Caki2 (cell line): ENCODE measurements at places on chromosomes 1 and 21.

DNA sequence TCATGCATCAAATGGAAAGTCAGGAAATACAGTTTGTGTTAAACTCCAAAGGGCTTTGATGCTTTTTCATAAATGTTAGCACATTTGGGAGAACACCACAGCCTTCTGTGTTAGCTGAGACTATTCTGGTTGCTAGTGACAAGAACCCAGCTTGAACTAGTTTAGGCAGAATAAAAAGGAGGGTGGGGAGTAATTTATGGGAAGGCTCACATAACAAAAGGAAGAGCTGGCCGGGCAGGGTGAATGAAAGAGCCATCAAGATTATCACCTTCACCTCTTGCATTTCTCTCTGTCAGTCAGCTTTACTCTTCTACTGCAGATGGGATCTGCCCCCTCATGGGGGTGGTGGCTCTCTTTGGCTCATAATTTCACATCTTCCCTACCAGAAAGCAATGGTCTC, 75.4 kb upstream of the VTCN1 start:
- no peak for DNase-seq

DNA sequence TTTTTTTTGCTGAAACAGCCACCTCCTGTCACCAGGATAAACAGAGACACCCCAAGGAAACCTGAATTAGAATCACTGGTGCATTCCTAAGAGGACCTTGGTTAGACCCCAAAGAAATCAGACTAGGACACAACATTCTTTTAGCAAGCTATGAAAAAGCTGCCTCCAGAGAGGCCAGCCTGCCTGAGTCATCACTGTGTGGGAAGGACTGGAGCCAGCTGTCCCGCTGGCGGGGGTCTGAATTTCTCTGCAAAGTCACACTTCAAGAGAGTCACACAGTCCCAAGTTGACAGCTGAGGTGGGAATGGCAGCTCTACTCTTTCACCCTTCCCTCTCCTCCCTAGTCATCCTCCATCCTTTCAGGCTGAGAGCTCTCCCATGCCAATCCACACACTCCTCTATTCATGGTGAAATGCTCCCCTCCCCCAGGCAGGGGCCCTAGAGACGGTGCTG, 405.0 kb upstream of the POU3F1 start:
- peak; percentile 6 for DNase-seq

GRCh38 chr1:186772228-186772627, 56.5 kb upstream of the PLA2G4A start:
- no peak for DNase-seq

DNA sequence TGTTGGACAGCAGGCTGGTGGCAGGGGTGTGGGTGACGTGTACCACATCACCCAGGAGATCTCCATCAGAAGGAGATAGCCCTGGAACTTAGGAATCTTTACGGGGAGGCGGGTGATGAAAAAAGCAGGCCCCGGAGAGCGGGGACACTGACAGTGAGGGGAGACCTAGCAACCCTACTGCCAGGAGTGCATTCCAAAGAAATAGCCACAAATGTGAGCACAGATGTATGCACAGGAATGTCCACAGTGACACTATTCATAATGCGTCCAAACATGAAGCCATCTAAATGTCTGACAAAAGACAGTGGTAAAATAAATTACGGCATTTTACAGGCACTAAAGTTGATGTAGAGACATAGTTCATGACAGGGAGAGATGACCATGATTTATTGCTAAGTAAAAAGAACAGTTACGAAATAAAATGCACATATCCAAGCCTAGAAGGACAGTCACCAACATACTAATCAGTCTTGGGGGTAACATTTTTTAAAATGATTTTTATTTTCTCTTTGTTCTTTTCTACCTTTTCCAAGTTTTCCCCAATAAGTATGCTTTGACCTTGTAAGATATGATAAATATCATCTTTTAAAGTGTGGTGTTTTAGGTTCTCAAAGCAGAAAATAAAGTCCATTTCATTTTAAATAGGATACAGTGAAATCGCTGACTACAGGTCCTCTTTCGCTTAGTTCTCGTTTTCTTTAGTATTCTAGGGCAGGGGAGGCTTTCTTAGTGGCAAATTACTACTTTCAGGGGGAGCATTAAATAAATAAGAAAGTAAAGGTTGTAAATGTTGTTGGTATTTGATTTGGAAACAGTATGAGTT, 21.3 kb downstream of the CD247 start:
- DNase-seq, result no peak

DNA sequence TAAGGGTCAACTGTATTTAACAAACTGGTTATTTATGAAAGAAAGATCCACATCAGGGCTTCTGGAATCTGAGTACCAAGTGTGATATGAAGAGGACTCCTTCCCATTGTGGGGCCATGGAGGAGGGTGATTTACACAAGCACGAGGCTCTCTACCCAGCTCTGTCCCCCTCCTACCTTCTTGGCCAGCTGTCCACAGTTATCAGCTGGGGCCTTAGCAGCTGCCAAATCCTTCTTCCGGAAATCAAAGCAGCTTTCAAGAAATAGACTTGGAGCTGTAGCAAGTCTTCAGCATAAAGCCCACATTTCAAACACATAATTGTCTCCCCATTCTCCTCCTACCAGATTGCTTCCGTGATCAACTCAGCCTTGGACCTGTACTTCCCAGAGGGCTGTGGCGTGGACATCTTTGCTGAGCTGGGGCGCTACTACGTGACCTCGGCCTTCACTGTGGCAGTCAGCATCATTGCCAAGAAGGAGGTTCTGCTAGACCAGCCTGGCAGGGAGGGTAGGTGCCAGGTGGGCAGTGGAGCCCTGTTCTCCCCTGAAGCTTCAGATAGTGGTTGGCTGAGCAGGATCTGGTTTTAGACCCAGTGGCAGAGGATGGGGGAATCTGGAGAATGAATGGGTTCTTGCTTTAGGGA, 15.5 kb downstream of the AZIN2 start:
- DNase-seq, result no peak

DNA sequence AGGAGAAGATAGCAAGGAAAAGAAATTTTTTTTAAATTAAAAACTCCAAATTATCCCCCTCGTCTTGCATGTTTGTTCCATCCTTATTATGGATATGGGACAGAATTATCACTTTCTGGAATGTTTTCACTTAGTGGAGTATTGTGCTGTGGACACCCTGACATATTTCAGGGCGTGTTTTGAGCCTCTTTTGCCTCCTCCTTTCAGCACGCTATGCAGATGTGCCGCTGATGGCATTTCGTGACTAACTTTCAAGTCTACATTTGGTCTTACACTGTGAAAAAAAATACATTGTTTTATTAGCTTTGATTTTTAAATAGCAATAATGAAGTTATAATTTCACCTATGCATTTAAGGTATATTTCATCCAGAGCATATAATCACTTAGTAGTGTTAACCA, 738.7 kb downstream of the LTN1 start:
- DNase-seq, result no peak

DNA sequence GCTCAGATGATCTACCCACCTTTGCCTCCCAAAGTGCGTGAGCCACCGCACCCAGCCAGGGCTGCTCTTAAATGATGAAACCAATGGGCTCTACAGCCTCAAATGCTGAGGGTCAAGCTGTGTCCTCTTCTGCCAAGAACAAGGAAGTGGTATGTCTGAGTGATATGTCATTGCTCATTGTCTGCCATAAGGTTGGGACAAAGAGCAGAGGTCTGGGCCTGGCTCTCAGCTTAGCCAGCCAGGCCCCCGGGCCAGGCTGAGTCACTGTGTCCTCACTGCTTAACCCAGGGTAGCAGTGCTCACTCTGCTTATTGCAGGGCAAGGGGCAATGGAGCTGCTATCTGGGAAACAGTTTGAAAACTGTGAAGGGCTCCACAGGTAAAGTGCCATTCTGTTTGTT, 8.3 kb upstream of the ETS2 start:
- peak; percentile 73 for DNase-seq

GRCh38 chr1:53273526-53273925, 35.2 kb upstream of the MAGOH start:
- DNase-seq, result no peak

GRCh38 chr1:224710196-224710595, 94.1 kb downstream of the CNIH3 start:
- DNase-seq, result no peak

GRCh38 chr1:53919675-53920066, 25.7 kb downstream of the DIO1 start:
- DNase-seq, result peak; percentile 34

- DNase-seq, result no peak
Measured at GRCh38 chr1:165376811-165377311, 20.3 kb upstream of the LMX1A start.

GRCh38 chr1:93056214-93056613, 22.9 kb upstream of the MTF2 start:
- DNase-seq, result no peak

GRCh38 chr1:92502247-92502646, 15.5 kb upstream of the GFI1 start:
- no peak for DNase-seq

DNA sequence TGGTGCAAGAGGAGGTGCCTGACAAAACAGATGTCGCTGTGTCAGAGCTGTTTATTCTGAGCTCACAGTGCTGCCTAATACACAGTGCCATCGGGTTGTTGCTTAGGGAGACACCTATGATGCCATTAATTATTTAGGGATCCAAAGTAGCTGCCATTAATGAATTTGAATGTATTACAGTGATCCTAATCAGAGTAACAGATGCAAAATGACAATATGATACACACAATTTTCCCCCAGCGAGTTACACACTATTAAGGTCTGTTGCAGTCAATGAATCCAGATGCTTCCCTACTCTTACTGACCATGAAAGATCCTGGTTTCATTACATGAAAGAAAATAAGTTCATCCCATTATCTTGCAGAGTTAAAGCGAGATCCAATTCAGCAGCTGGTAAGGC, 91.3 kb downstream of the RWDD3 start:
- DNase-seq, result no peak

GRCh38 chr1:33010932-33011731, 25.6 kb downstream of the AK2 start:
- DNase-seq, result no peak

DNA sequence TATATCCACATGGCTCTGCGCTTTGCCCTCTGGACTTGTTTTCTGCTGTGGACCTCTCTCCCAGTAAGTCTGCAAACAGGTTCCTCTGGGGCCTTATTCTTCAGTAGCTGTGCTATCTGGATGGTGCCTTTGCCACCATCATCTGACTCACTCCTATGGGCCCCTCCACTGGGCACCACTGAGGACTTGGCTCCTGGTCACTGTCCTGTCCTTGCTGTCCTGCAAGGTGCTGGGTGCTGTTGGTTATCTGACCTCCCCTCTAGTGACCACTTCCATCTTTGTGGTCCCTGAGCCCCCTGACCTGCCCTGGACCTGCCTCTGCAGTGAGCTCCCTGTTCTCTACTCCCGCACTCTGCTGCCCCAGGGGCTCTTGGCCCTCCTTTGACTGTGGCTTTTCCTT, 6.7 kb downstream of the CNIH3 start:
- no peak for DNase-seq

DNA sequence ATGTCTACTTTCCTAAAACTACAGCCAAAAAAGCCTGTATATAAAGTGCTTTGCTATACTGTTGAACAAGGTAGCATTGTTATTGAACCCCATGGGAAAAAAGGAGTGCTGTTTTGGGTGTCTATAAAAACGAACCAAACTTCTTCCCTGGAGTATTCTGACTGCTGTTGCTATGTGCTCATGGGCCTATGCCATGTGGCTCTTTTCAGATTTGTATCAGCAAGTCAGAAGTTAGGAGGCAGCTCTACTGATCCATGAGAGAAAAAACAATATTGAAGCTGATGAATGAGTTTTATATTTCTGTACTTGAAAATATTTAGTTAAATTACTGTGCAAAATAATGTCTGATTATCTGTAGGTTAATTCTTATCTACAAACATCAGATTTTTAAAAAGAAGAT, 66.5 kb downstream of the ADGRL2 start:
- no peak for DNase-seq

GRCh38 chr21:46188226-46189212, 4.3 kb upstream of the SPATC1L start:
- peak; percentile 54 for DNase-seq

DNA sequence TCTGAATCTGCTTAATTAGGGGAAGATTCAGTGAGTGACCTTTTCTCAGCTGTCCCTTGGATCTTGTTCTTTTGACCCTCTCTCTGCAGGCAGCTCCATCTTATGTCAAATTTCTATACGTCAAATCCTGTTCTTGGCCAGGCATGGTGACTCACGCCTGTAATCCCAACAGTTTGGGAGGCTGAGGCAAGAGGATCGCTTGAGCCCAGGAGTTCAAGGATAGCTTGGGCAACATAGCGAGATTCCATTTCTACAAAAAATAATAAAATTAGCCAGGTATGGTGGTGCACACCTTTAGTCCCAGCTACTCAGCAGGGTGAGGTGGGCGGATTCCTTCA, 12.3 kb upstream of the CDC42 start:
- no peak for DNase-seq

DNA sequence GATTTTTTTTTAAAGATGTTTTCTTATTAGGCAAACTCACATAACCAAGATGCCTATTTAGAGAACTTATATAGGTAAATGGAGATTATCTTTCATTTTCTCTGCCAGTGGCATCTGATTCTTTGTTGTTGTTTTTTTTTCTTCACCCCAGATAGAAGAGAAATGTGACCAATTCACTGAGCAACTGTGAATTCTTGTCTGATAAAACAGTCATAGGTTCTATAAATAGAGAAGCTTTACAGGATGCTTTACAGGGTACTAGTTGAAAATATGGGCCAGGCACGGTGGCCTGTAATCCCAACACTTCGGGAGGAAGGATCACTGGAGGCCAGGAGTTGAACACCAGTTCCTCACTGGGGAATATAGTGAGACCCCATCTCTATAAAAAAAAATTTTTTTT, 50.7 kb upstream of the LAMC2 start:
- no peak for DNase-seq

DNA sequence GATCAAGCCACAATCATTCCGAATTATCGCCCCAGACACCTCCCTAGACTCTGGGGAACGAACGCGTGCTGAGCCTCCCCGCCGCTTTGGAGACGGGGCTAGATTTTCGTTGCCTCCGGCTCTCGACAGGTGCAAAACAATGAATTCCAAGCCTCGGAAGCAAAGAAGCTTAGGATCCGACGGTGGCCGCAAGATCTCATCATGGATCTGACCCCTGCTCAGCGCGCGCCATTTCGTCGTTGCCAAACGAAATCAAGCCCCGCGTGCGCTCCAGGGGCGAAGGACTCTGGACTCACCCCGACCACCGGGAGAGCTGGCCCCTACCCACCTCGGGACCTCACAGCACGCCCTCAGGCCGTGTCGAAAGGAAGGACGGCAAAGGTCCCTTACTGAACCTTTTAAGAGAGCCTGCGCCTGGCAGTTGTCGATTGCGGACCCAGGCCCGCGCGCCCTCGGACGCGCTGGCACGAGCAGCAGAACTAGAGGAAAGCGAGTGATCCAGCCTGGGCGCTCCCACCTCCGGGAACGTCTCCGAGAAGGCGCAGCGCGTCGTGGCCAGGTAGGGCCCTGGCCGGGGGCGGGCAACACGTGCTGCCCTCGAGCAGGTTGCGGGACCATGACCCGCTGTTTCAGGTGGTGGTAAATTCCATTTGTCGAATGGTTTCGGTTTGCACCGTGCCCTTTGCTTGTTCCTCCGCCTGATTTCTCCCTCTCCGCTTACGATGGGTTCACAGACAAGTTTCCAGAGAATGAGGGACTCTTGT, 1.6 kb upstream of the RUNX3 start:
- DNase-seq, result no peak

DNA sequence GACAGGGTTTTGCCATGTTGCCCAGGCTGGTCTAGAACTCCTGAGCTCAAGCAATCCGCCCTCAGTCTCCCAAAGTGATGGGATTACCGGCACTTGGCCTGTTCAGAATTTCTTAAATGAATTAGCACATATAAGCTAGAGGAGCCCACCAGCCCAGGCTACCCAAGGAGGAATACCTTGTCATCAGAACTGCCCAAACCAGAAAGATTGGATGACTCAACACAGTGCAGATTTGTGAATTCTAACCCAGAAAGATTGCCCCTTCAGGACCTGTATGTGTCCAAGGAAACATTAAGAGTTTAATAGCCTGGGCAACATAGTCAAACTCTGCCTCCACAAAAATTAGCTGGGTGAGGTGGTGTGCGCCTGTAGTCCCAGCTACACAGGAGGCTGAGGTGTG, 14.0 kb upstream of the LIN9 start:
- DNase-seq, result no peak
